ENCODE measurements at places on chromosomes 6 and 20.

DNA sequence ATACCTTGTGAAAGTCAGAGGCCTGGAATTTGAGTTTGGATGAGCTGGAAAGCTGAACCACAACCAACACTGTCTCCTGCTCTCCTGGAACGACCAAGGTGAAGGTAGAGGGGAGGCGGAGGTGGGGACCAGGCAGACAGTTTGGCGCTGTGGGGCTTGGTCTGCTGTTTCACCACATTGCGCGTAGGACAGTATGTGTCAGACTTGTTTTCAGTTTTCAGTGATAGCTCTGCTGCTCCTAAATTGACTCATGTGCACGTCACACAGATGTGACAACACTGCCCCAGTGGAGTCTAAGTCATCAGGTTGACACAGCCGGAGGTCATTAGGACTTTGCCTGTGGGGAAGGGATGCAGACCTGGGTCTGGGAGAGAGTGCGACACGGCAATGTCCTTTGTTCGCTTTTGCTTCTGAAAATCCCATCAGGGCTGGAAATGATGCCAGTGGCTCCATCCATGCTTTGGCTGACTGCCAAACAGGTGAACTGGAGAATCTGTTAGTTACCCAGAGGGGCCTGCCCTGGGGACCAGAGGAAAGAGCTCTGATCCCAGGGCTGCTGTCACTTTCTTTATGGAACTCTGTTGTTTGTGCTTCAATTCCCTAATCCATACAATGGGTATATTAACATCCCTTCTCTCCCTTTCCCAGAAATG is 255.5 kb downstream of the CDC5L start:
- no peak for DNase-seq

DNA sequence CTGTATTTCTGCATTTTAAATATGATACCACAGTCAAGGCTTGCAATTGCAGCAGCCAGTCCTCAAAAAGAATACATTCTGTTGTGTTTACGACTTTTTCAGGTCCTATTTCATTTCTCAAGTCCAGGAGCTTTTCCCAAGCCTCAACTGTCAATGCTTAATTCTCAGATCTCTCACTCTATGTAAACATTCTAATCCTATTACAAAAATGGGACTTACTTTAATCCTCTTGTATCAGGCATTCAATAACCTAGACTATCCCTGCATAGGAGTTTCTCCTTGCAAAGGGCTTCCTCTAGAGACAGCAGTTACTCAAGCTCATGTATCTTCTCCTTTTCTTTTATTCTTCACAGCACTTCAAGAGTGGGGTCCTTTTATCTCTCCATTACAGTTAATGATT is 1293.0 kb downstream of the GRIK2 start:
- no peak for DNase-seq

GRCh38 chr6:39140556-39141167 is 25.7 kb upstream of the SAYSD1 start:
- no peak for DNase-seq

DNA sequence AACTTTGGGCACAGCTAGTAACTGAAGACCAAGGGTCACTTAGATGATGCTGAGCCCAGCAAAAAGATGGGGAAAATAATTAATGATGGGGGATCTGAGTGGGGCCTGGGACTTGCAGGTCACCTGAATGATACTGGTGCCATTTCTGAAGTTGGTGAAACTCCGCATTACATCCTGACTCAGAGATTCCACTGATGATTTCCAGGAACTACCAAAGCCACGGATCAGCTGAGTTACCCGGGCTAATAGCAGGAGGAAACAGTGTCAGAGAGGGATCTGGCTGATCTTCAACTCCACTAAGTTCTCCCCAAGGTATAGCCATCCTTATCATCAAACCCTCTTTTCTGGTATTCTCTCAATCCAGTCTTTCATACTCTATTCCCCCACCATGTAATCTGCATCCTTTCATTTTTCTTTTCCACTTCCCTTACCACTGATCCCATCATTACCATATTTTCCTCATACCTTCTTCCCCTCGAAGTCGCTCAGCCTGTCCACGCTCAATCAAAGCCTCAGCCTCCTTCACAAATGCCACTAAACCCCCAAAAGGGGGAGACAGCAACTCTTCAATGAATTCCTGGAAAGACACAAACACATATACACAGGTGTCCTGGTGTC is 20.2 kb downstream of the VPS52 start:
- DNase-seq, result no peak

DNA sequence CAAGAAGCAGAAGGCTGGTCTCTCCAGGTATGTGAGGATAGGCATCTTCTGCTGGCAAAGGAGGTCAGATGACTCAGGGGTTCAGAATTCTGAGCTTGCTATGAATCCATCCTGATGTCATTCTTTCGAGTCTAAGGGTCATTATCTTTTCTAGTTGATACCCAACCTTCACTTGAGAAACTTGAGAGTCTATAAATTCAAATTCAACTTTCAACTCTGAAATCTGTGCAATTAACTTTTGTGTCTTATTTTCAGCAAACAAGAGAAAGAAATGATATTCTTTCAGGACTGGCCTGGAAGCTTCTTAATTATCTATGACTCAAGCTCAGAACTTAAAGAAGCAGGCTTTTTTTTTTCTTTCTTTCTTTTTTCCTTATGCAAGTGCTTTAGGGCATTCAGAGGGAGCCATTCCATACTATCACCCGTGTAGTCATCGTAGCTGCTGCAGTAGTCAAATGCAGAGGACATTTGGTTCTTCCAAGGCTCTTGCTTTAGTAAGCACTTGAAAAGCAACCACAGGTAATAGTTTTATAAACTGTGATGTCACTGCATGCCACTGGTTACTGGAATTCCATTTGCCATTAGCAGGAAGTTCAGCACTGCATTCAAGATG is 93.0 kb downstream of the ADTRP start:
- no peak for DNase-seq

- no peak for DNase-seq
Observed at GRCh38 chr20:10551732-10552724, 116.9 kb downstream of the SLX4IP start.

DNA sequence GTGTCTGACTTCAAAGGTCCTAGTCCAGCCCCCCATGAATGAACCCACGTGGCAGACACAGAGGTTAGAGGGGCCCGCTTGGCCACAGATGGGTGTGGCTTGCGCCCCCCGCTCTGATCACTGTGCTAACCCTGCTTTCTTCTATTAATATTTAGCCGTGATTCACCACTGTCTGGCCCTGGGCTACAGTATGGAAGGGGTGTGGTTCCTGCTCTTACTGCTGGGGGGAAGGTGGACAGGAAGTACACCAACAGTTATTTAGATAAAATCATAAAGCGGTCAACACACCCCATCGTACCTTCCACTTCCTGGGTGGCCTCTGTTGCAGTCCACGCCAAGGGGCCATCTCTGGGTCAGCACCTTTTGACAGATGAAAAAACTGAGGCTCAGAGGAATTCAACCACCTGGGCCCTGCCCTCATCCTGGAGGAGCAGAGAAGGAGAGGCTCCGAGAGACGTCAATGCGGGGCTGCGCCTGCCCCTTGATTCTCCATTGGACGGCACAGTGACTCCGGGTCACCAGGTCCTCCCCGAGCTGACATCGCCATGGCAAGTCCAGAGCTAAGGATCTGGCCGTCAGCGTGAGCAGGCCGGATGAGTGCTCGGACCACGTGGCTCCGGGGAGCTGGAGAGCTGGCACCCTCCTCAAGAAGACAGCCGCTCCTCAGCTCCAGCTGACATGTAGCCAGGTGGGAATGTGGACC is 206.3 kb downstream of the PREX1 start:
- DNase-seq, result no peak

DNA sequence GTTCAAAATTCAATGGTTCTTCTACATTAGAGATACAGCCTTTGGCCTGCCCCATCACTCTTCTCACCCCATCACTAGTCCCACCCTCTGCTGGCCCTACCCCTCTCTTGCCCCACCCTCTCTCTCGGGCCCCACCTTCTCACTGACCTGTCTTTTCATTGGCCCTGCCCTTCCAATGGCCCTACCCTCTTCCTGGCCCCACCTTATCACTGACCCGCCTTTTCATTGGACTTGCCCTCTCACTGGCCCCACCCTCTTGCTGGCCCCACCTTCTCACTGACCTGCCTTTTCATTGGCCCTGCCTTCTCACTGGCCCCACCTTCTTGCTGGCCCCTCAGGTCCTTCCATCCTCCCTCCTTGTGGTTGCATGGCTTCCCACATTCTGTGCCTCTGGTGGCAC is 107.2 kb upstream of the PLEKHG1 start:
- DNase-seq, result no peak

DNA sequence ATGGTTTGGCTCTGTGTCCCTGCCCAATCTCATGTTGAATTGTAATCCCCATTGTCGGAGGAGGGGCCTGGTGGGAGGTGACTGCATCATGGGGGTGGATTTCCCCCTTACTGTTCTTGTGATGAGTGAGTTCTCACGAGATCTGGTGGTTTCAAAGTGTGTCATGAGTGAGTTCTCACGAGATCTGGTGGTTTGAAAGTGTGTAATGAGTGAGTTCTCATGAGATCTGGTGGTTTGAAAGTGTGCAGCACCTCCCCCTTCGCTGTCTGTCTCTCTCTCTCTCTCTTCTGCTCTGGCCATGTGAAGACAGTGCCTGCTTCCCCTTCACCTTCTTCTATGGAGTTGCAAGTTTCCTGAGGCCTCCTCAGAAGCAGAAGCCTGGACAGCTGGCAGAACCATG is 87.6 kb downstream of the MYLK4 start:
- DNase-seq, result no peak
